SK-N-SH (cell line): ENCODE measurements at places on chromosomes 12 and 14.

- no peak for DNase-seq
- H3K27ac ChIP-seq, result peak overlapping the region; percentile 43
- H3K36me3 ChIP-seq, result no peaks in the 10 kb centered on the region
- peaks cover 11% of the 10 kb centered on the region; the same call in 1 of the 2 replicates for H3K4me1 ChIP-seq
- no peak overlapping the region for H3K4me3 ChIP-seq
These were observed 269.7 kb downstream of the RAD51B start for GRCh38 chr14:68089146-68089731.

- H3K4me3 ChIP-seq, result no peak overlapping the region
- no peaks in the 10 kb centered on the region for H3K4me1 ChIP-seq
- H3K27ac ChIP-seq, result no peak overlapping the region
- no peaks in the 10 kb centered on the region for H3K27me3 ChIP-seq
- peak; percentile 25 for DNase-seq
- H3K36me3 ChIP-seq, result no peaks in the 10 kb centered on the region
These were observed 14.9 kb downstream of the TUBA1C start for GRCh38 chr12:49279706-49280159.

DNA sequence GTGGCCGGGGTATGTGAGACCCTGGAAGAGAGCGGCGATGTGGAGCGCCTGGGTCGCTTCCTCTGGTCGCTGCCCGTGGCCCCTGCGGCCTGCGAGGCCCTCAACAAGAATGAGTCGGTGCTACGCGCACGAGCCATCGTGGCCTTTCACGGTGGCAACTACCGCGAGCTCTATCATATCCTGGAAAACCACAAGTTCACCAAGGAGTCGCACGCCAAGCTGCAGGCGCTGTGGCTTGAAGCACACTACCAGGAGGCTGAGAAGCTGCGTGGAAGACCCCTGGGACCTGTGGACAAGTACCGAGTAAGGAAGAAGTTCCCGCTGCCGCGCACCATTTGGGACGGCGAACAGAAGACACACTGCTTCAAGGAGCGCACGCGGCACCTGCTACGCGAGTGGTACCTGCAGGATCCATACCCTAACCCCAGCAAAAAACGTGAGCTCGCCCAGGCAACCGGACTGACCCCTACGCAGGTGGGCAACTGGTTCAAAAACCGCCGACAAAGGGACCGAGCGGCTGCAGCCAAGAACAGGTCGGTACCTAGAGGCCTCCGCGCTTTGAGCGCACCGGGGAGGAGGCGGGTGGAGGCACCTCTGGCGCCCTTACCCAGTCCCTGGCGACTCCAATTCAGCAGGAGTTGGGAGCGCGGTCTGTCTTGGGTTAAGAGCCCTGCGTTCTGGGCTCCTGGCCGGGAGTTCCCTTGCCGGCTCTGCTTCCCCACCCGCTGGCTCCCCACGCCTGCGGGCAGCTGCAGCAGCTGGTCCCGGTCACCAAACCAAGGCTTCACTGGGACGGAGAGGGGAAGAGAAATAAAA is 700 bp downstream of the SIX6 start:
- peak; percentile 67 for DNase-seq
- H3K27ac ChIP-seq, result no peak overlapping the region
- H3K4me1 ChIP-seq, result peaks cover 22% of the 10 kb centered on the region; the same call in 1 of the 2 replicates

DNA sequence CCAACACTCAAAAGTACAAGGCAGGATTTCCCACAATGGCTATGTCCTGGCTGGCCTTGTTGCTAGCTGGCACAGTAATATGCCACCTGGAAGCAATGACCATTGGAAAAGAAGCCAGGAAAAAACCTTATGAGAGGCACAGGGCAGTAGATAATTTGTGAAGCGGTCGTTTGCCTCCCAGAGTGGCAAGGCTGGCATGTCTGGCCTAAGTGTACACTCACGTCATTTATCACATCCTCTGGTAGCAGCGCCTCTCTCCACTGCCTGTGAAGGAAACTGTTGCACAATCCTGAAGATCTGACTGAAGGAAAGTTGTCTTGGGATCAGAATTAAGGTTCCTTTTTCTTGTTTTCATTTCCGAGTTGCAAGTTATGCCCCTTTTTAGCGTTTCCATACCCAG is 408.5 kb downstream of the ZFP36L1 start:
- H3K27ac ChIP-seq, result no peak overlapping the region
- H3K27me3 ChIP-seq, result no peaks in the 10 kb centered on the region
- DNase-seq, result no peak
- H3K4me1 ChIP-seq, result peaks cover 27% of the 10 kb centered on the region; the same call in 1 of the 2 replicates
- no peaks in the 10 kb centered on the region for H3K36me3 ChIP-seq
- no peak overlapping the region for H3K4me3 ChIP-seq

DNA sequence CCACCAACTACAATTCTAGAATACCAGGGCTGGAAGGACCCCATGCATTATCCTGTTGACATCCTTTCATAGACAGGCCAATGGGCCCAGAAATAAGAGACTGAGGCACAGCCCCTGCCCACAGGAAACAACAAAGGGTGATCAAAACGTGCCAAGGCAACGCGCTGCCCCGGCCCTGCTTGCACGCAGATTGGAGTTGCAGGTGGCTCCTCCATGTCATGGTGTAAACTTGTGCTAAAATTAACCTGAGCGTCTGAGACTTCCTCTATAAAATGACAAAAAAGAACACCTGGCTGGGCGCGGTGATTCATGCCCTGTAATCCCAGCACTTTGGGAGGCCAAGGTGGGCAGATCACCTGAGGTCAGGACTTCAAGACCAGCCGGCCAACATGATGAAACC is 30.1 kb downstream of the SPRING1 start:
- H3K36me3 ChIP-seq, result no peaks in the 10 kb centered on the region; the same call in 1 of the 2 replicates
- H3K27me3 ChIP-seq, result no peaks in the 10 kb centered on the region
- peaks cover 21% of the 10 kb centered on the region for H3K4me1 ChIP-seq
- no peak overlapping the region for H3K4me3 ChIP-seq
- no peak overlapping the region for H3K27ac ChIP-seq

GRCh38 chr12:49086116-49086515 is 8.5 kb downstream of the DHH start:
- H3K4me1 ChIP-seq, result no peaks in the 10 kb centered on the region
- H3K27me3 ChIP-seq, result no peaks in the 10 kb centered on the region
- H3K36me3 ChIP-seq, result no peaks in the 10 kb centered on the region

DNA sequence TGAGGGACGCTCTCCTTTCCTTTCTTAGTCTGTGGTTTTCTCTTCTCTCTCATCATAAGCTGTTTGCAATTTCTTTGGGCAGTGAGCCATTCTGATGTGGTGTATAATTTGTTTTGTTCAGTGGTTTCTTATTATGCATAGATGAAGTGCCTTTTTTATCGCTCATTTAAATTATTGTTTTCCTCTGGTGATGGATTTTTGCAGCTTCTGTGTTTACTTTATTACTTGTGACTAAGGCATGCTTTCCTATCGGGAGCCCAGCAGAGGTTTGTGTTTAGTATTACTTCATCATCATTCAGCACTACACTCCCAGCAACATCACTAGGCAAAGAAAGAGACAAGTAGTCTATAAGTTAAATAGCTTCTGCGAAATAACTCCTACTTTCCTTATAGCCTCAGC is 586.6 kb upstream of the NOVA1 start:
- no peaks in the 10 kb centered on the region for H3K36me3 ChIP-seq
- H3K27ac ChIP-seq, result no peak overlapping the region
- H3K4me3 ChIP-seq, result no peak overlapping the region
- no peaks in the 10 kb centered on the region for H3K4me1 ChIP-seq
- H3K27me3 ChIP-seq, result no peaks in the 10 kb centered on the region

GRCh38 chr12:22631863-22632463 is 7.0 kb downstream of the ETNK1 start:
- H3K4me1 ChIP-seq, result peaks cover 8% of the 10 kb centered on the region; the same call in 1 of the 2 replicates
- H3K4me3 ChIP-seq, result no peak overlapping the region
- no peak overlapping the region for H3K27ac ChIP-seq
- no peaks in the 10 kb centered on the region for H3K27me3 ChIP-seq
- peaks cover 20% of the 10 kb centered on the region for H3K36me3 ChIP-seq

DNA sequence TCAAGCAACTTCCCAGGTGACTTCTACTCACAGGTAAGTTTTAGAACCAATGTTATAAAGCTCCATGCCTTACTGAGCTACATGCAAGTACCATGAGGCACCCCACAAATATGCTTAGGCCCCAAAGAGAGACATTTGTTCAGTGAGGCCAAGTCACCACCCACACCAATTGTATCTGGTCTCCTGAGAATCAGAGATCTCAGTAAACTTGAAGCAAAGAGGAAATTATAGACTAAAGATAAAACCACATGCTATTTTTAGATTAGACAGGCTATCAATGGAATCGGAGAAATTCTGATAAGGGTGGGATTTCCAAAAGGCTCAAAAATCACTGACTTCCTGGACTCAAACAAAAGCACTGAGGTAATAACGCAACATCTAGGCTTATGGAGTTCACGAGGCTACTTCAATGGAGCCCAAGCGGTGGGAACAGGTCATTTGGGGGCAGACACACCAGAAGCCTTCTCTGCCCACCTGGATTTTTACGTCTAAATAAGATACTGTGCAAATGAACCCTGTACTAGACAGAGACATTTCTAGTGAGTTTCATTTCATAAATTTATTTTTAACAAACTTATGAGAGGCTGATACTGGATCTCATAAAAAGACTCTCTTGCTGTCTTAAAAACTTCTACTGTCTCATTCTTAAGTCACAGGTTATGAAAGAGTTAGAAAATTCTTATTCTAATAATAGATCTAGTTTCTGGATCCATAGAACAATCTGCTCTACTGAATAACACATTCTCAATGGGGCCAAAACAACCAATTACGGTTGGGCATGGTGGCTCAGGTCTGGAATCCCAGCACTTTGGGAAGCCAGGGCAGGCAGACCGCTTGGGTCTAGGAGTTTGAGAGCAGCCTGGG is 7.7 kb downstream of the SLC15A4 start:
- no peaks in the 10 kb centered on the region for H3K27me3 ChIP-seq
- peaks cover 24% of the 10 kb centered on the region; the same call in 1 of the 2 replicates for H3K36me3 ChIP-seq
- H3K27ac ChIP-seq, result no peak overlapping the region
- peaks cover 6% of the 10 kb centered on the region; the same call in 1 of the 2 replicates for H3K4me1 ChIP-seq
